ENCODE measurements at places on chromosomes 13 and 19. TPM values are rescaled to one million over a fixed set of nuclear protein-coding genes. Genes with fewer than 3 reads are reported as not detected.
A peak's percentile ranks its signal among the peaks of the same experiment; 100 is the strongest.

DNA sequence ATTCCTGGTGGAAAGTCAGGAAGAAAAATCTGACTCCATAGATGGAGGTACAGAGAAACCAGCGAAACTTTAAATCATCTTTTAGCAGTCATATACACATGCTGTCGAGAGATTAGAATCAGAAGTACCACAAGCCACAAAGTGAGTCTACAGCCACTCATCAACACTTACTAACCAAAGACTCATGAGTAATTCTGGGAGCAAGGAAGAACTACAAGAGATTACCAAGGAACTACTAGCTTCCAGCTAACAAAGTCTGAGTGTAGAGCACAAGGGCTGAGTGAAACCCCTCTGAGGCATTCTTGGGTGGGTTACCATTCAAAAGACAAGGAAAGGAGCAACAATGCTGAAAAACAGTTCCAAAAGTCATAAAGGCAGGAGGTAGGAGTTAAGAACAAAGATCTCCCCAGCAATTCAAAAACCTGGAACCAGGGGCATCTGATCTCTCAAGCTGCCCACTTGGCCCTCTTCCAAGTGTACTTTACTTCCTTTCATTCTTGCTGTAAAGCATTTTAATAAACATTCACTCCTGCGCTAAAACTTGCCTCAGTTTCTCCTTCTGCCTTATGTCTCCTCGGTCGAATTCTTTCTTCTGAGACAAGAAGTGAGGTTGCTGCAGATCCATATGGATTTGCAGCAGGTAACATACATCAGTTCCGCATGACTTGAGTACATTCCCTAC is 13.0 kb downstream of the RBM26 start:
- H3K4me3 ChIP-seq = peak overlapping the region; percentile 60
- H3K27me3 ChIP-seq = no peaks in the 10 kb centered on the region
- peak; percentile 40 for DNase-seq
- H3K27ac ChIP-seq = peak overlapping the region; percentile 70

DNA sequence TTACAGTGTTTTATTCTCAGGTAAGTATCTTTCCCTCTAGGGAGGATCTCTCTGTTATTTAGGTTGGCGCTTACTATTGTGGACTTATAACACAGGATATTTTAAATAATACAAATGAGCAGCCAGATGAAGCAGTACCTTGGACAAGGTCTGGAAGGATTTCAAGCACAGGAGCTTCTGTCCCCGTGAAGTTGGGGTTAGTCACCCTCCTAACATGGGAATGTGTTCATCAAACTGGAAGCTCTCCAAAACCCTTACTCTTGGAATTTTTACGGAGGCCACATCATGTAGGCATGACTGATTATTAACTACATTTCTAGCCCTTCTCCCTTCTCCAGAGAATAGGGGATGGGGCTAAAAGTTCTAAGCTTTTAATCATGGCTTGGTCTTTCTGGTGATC is 38.3 kb upstream of the SPRY2 start:
- H3K36me3 ChIP-seq = no peaks in the 10 kb centered on the region
- no peaks in the 10 kb centered on the region for H3K27me3 ChIP-seq
- DNase-seq = no peak
- H3K27ac ChIP-seq = no peak overlapping the region

HSD17B14 gene
- total RNA-seq = 0.38 TPM

GRCh38 chr19:58361900-58362271 is 665 bp downstream of the ZNF497 start:
- H3K4me1 ChIP-seq = peaks cover 5% of the 10 kb centered on the region
- H3K27ac ChIP-seq = peak overlapping the region; percentile 78
- no peaks in the 10 kb centered on the region for H3K27me3 ChIP-seq

DNA sequence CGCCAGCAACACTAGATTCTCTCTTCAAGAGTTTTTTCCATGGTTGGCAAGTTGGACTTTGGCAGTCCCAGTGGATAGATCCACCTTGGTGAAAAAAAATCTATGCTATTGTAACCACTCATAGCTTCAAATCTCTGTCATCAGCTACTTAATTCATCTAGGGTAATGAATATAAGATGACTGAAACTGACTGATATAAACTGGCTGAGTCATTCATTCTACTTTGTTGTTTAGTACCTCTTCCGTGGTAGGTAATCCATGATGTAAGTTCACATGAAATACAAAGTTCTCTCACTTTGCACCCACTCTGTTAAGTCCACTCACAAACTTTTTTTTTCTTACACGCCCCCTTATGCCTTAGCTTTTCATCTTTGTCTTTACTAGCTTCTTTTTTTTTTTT is 1381.5 kb downstream of the SLITRK5 start:
- no peak overlapping the region for H3K27ac ChIP-seq
- no peaks in the 10 kb centered on the region for H3K4me1 ChIP-seq
- no peak for DNase-seq
